ENCODE measurements at places on chromosomes 6 and 20.

GRCh38 chr6:132300323-132300949 is 100.8 kb downstream of the MOXD1 start:
- peak; percentile 11 for DNase-seq

DNA sequence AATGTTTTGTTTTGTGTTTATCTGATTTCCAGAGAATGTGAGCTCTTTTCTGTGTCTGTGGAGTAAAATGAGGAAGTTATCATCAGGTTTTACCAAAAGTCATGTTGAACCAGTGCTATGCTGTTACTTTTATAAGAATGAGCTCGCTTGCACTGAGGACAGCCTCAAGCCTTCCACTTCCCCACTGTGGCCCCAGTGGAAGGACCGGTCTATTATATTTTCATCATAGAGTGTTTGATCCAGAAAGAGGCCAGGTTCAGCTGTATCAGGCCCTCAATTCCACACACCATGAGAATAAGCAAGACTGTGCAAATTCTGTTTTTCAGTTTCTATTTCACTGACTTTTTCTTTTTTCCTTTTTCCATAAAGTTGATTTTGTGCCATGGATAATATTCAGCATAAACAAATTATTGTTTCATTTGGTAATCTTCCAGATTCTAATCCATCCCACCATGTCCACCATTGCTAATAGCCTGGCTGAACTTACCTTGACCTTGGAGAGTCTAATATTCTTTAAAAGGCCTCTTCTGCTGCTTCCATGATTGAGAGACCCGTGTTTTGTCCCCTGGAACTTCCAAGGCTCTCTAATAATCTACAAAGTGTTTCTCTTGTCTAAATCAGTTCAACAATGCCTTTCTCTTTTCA is 286.2 kb downstream of the THBS2 start:
- no peak for DNase-seq

DNA sequence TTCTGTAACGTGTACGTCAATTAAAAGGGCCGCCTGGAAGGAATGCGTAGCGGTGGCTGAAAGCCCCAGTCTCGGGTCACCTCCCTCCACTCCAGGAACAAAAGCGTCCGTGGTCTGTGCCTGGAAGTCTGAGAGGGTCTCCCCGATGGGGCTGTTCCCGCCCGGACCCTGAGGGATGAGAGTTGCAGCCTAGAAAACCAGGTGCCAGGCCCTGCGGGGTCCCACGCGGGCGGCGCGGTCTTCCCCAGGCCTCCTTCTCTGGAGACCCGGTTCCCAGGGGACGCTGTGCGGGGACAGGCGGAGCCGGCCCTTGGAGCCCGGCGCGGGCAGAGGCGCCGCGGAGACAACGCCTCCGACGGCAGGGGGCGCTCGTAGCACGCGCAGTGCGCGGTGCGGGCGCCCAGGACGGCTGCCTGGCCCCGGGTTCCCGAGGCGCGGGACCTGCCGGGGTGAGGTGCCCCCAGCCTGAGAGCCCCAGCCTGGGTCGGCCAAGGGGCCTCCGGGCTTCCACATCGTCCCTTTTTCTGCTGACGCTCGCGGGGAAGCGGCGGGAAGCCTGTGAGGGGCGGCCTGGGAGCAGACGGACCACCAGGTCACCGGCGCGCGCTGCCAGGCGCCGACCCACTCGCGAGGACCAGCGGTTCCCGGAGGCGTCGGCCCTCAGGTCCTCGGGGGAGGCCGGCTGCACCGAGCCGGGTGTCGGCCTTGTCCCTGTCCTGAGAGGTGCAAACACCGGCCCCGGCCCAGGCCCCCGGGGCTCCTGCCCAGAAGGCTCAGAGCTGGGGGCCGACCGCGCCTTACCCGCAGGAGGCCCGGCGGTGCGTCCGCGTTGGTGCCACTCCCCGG is 5.3 kb upstream of the FOXC1 start:
- no peak for DNase-seq

- DNase-seq = no peak
Observed at GRCh38 chr6:119184008-119184648, 105.7 kb upstream of the FAM184A start.

DNA sequence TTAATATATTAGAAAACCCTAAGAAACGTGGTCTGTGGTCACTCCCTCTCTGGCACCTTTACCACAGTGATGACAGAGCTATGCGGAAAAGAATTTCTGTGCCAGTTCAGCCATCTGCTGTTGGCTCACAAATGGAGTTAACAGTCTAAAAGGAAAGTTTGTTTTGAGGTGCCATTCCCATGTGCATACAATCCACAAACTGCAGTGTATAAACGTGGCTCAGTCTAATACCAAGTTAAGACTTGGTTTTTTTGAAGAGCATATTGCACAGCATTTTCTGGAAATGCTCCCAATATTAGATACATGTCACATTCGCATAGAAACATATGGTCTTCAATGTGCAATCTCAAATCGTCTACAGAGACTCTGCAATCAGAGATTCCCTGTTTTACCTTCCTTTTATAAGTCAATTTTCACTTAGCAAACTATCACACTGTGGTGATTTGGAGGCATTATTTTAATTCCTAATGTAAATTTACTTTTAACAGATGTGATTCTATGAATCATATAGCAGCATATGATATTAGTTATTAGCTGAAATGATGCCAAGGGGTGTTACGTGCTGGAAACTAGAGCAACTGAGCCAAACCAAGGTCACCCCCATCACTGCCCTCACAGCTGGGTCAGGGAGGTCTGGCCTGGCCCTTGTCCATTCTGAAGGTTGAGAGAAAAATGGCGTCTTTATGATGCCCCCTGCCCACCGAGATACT is 383.5 kb downstream of the PRKN start:
- DNase-seq = no peak

DNA sequence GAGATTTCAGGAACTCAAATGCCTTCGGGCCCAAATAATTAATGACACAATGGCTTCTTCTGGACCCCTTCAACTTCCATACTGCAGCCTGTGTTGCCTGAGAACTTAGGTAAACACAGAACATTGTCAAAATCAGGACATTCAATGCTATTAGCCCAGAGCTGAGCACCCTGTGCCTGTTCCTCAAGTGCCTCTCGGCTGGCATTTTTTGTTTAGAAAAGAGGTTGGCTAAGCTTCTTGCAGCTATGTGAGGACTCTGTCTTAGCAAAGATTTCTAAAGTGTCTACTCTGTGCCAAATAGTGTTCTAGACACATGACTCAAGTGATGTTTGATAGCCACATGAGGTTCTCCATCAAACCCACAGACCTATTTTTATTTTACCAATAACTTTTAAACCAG is 289.3 kb upstream of the ARID1B start:
- no peak for DNase-seq

DNA sequence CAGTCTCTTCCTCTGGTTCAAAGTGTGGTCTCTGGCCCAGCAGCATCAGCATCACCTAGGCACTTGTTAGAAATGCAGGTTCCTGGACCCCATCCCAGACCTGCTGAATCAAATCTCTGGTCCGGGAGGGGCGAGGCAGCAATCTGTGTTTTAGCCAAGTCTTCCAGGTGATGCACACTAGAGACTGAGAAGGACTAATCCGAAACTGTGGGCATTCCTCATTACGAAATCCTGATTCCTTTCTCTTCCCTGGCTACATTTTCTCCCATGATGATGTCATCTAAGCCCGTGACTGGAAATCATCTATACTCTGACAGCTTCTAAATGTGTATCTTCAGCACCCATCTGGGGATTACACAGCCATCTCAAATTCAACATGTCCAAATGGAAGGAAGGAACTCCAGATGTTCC is 39.7 kb upstream of the PRND start:
- no peak for DNase-seq

DNA sequence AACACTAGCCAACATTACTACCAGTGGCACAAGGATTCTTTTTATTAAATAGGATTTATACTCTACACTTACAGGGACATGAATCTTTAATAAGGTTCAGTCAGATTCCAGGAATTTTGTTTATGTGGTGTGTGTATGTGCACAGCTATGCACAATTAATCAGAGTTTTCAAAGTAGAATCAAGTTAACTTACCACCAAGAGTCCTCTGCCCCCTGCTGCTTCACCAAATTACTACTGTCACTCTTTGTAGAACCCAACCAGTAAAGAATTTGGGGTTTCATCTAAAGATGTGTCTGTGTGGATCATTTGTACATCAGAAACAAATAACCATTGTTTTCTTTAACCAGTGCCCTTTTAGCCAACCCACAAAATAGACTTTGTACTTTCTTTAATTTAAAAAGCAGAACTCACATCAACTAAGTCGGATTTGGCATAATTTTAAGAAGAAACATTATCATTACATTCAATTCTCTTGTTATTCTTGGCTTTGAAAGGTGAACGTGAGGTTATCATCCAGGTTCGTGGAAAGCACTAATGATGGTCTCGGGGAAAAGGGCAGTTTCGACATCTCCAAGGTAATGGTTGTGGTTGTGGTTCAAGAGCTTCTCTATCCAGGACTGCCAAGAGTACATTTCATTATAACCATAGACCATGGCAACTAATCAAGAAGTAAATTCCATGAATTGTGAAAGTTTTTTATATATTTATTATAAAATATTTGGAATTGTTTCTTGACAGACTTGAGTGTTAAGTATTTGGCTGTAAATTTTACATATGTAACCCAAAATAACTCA is 514.3 kb upstream of the ID4 start:
- DNase-seq = no peak

GRCh38 chr20:58714923-58715351 is 22.3 kb downstream of the NPEPL1 start:
- DNase-seq = no peak

DNA sequence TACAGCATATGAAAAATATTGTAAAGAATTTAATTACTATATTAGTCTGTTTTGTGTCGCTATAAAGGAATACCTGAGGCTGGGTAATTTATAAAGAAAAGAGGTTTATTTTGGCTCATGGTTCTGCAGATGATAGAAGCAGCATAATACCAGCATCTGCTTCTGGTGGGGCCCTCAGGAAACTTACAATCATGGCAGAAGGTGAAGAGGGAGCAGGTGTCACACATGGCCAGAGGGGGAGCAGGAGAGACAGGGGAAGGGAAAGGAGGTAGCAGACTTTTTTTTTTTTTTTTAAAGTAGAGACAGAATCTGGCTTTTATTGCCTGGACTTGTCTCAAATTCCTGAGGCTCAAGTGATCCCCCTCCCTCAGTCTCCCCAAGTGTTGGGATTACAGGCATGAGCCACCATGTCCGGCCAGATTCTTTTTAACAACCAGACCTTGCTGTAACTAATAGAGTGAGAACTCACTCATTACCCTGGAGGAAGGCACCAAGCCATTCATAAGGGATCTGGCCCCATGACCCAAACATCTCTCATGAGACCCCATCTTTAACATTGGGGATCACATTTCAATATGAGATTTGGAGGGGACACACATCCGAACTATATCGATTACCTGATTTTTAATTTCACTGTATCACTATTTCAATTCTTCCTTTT is 64.6 kb downstream of the MAN1A1 start:
- no peak for DNase-seq

DNA sequence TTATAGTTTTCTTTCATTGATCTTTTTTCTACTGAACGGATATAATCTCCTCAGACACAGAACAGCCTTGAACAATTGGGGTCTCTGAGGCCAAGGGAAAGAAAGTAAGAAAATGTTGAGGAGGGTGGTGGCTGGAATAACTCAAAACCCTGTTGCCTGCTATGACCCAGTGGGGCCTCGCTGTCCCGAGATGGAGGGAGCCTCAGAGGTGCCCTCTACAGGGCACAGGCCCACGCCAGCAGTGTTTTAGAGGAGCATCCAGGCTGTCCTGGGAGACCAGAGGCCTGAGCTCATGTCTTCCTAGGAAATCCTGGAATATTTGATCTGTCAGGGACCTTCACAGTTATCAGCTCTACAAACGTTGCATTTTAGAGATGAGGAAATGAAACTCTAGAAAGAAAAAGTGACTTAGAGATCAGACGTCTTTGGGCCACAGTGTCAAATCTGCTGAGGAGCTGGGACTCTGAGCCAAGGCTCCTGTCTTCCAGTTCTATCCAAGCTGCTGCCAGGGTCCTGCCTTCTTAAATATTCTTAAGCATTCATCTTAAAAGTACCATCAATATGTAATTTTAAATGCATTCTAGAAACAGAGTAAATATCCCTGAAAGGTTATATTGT is 26.3 kb downstream of the ALDH5A1 start:
- no peak for DNase-seq

GRCh38 chr20:15834857-15835256 is 738.4 kb downstream of the KIF16B start:
- DNase-seq = peak; percentile 22

- DNase-seq = no peak
Observed at GRCh38 chr6:113979937-113980336, 9.0 kb upstream of the HDAC2 start.

- no peak for DNase-seq
Observed at GRCh38 chr6:105616521-105616920, 213.6 kb upstream of the PREP start.

DNA sequence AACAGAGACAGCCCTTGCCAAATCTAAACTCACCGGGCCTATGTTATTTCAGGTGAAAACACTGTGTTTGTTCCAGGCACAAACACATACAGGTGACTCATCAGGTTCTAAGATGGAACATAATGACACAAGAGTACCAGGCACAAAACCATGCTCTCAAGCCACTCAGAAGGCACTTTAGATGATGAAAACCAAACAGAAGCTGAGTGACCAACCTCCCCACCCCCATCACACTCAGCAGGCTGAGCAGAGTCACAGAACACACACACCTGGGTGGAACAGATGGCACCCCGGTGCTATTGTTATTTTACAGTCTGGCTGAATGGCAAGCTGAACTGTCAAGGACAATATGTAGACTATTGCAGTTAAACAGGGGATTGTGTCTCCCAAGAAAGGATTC is 20.6 kb upstream of the NKX2-2 start:
- DNase-seq = no peak

GRCh38 chr6:72724545-72724944 is 102.7 kb downstream of the KCNQ5 start:
- DNase-seq = no peak

DNA sequence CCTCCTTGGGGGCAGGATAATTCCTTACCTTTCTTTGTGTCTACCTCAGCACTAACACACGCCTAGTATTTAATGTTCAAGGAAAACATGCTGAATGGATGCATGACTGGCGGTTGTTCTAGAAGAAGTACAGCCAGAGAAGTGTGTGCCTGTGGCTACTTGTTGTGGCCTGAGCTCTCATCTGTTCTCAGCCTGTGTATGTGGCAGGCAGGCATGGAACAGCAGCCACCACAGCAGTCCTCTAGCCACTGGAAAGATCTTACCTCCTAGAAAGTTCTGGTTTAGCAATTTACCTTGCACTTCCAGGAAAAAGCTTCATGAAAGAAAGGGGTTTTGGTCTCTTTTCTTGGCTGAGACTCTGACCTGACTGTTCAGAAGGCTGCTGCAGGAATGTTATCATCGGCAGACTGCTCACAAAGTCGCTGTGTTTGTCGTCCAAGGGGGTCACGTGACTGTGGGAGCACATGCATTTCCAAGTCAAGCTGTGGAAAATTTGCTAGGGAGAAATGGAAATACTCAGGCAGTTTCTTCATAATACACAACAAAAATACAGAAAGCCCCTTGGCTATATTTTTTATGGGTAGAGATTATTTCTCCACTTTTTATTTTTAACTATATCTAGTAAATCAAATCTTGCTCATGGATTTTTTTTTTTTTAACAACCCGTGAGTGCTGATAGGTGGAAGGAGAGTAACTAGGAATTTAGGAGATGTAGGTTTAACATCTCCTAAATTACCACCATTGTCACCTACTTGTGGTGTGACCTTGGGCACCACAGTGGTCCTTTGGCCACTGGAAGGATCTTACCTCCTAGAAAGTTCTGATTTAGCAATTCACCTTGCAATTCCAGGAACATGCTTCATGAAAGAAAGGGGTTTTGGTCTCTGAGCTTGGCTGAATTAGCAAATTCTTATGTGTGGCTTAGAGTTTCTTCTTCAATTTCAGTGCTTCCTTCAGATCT is 110.8 kb upstream of the GPR6 start:
- no peak for DNase-seq

GRCh38 chr20:9912858-9913434 is 74.1 kb upstream of the PAK5 start:
- DNase-seq = peak; percentile 15

Data from HS-27A (cell line).